T-helper 2 cell treated with Interferon-gamma antibody and Interleukin-4, amounts not matched to agents 100 ng/mL and 5 ng/mL, for 36 hours (primary cell): ENCODE measurements at places on chromosomes 13 and 19. TPM values are rescaled to one million over a fixed set of nuclear protein-coding genes. Genes with fewer than 3 reads are reported as not detected.

PSG7 gene
- total RNA-seq: not detected in 2 replicates

PCSK4 gene
- 1.3 and 2.2 TPM in 2 replicates for total RNA-seq

C5AR2 gene
- total RNA-seq: 0.86 and 0.95 TPM in 2 replicates

IGFL1 gene
- total RNA-seq: not detected in 2 replicates

KLK13 gene
- total RNA-seq: not detected in 2 replicates

VAV1 gene
- total RNA-seq: 108 and 114 TPM in 2 replicates

ZSCAN1 gene
- total RNA-seq: not detected in 2 replicates

ZNF878 gene
- 0.61 and 0.89 TPM in 2 replicates for total RNA-seq

ZIM2 gene
- total RNA-seq: not detected in 2 replicates

TYROBP gene
- 0.52 TPM in 1 of 2 replicates, not detected in the other for total RNA-seq

DNMT1 gene
- total RNA-seq: 398 and 410 TPM in 2 replicates

GPC5 gene
- total RNA-seq: not detected in 2 replicates

GRIN3B gene
- total RNA-seq: not detected in 2 replicates

CD37 gene
- 213 and 221 TPM in 2 replicates for total RNA-seq

C19orf85 gene
- total RNA-seq: not detected in 2 replicates

F2RL3 gene
- total RNA-seq: 0.39 and 0.77 TPM in 2 replicates
